Hematopoietic multipotent progenitor cell treated with erythropoietin and hydrocortisone succinate and interleukin-3 and kit ligand, for 6 days (in vitro differentiated cells): ENCODE measurements at places on chromosomes 4 and X.

GRCh38 chrX:154436983-154437752 is at the start of gene GDI1:
GDI1 (plus strand) TSS chrX:154437154; CDS start chrX:154437255, 101 bp downstream.
- DNase-seq, result peak; percentile 46

DNA sequence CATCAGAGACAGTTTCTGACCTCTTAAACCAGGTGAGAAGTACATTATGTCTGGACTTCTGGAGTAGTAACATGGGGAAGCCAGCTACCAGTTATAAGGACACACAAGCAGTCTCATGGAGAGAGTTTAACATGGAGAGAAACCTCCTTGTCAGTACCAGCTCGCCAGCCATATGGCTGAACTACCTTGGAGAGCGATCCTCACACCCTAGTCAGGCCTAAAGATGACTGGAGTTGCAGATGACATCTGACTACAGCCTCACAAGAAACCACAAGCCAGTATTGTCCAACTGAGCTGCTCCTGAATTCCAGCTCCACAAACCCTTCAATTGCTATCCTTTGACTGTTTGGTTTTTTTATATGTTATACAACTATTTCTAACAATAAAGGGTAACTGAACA is 49.8 kb downstream of the PDHA2 start:
- peak; percentile 1 for DNase-seq

DNA sequence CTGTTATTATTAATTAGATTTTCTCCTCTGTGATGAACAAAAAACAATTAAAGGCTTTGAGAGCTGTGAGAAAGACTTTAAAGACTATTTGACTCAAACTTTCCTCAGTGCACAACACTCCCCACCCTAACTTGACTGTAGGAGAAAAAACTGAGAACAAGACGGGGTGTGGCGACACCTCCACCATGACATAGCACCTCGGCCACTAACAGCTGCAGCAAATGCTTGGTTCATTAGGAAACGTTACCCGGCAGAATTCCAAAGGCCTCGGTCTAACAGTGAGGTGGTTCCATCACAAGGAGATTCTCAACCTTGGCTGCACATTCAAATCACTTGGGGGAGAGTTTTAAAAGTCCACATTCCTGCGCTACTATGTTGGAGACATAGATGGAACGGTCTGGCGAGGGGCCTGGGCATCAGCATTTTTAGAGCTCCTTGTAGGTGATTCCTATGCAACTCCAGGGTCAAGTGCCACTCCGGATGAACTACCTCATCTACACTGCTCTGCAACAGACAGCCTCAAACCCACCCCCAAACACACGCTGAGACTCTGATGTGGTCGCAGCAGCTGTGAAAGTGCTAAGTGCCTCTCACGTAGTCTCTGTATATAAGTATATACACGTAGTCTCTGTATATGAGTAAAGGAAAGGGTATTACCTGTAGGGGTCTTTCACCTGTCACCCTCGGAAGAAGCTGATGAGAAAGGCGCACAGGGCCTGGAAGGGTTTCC is 1.0 kb downstream of the FGFBP2 start:
- peak; percentile 25 for DNase-seq

DNA sequence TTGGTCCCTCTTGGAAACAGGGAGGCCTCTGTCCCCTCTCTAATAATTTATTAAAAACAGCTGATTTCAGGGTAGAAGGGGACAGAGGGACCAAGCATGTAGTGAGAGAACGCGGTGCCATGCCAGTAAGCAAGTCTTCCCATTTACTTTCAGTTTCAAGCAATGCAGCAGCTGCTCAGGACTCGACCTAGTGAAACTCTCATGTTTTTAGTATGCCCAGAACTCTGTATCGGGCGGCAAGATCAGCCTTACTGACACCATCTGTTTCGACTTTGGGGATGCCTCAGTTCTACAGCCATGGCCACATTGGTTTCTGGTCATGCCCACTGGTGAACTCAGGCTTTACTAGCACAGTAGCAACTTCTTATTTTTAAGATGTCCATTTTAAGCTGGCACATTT is 40.6 kb downstream of the ZNF81 start:
- no peak for DNase-seq

DNA sequence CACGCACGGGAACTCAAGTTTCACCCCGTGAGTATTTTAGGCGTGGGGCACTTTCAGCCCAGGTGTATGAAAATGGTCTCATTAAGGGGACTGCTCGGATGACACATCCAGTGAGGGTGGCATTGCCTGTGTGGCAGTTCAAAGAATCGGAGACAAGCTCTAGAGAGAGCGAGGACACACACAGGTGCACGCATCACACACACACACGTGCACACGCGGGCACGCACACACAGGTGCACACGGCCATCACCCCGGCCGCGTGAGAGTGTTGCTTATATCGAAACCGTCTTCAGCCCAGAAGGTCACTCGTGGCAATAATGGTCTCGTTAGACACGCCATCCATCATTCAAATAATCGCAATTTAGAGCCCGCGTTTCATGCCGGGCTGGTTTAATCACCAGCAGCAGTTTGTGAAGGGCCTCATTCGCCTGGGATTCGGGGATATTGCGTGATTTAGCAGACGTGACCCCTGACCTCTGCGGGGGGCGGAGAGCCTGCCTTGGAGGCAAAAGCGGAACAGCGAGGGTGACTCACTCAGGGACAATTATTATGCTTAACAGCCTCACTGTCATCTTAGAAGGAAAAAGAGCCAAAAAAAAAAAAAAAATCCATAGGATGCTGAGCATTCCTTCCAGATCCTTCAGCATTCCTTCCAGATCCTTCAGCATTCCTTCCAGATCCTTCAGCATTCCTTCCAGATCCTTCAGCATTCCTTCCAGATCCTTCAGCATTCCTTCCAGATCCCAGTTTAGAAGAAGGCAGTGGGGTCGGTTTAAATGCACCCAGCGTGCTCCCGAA is 89.4 kb upstream of the PPP2R3B start:
- no peak for DNase-seq
